T47D (cell line): ENCODE measurements at places on chromosomes 7 and 10.

DNA sequence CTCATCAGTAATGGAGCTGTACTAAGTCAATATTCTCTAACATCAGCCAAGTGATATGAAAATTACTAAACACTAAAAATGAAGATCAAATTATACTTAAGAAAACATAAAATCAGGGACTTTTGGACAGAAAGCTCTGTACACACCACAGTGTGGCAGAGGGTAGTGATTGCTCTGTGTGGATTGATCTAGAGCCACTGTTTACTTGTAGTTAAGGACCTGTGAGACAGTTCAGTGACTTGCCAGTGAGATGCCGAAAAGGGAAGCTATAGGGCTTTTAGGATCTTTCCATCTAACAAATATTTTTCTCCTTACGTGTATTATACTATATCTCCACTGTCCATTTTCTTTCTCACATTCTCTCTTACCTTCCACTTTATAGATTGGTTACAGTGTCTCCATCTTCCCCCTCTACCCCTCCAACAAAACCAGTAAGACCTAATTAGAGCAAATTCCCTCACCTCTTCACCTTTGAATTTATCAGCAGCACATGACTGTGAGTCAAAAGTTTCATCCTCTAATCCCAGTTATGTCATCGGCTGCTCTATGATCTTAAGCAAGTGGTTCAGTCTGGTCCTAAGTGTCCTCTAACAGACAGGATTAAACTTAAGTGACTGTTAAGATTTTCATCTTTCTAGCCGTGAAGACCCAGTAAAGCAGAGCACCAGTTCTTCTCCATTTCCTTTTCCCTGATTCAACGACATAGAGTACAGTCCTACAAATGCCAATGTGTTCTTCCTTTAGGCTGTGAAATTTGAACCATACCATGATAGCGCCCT lies 6.9 kb downstream of the PIK3CG start:
- DNase-seq = no peak

- no peak for DNase-seq
Observed at GRCh38 chr10:79136236-79137005, 67.7 kb downstream of the ZMIZ1 start.

DNA sequence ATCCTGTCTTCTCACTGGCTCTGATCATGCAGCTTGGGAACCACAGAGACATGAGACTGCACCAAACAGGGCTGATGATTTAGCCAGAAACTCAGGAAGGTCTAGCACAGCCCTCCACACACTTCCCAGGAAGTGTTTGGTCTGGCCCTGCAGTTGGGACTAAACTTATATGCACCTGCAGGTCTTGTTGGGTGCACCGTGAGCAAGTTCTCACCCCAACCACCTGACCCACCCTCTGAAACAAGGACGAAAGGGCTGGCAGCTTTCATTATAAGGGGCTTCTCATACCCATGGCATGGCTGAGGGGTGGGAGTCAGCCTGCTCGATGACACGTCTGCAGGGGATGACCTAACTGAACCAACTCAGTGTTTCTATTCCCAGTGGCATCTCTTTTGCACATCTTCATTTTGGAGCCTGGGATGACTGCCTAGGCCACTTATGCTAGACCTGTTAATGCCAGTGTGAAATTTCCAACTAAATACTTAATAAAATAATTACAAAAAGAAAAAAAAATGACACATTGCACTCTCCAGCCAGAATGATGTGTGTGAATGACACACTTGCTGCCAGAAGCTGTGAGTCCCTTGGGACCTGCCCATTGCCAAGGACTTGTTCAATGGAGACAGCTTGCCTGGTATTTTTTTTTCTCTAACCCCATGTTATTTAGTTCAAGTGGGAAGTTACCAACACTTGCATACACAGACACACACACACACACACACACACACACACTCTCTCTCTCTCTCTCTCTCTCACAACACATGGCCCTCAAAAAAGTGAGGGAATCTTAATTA lies 102.6 kb downstream of the NEURL1 start:
- DNase-seq = no peak

DNA sequence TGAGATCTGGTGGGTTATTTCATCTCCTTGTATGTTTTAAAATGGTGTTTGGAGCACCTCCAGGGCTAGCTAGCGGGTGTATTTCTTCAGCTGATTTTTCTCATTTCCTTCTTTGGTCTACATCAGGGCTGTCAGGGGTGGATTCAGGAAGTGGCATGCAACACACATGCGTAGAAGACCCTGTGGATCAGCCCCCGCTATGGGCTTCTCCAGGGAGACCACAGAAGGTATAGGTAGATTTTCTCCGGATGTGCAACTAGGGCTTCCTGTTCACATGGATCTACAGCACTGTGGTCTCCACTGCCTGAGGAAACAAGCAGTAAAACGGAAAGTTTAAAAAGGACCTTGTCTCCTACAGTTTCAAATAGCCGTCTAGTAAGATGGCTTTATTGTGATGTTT lies 10.4 kb downstream of the NUB1 start:
- DNase-seq = no peak

- no peak for DNase-seq
Observed at GRCh38 chr10:50280049-50280841, 28.9 kb upstream of the ASAH2 start.

GRCh38 chr7:19957664-19958063 lies 184.2 kb upstream of the TMEM196 start:
- no peak for DNase-seq

GRCh38 chr10:133565441-133566294 lies at the start of gene SYCE1:
TSS of gene SYCE1 (minus strand) at chr10:133565583. CDS start at chr10:133565529, 54 bp downstream.
- no peak for DNase-seq

DNA sequence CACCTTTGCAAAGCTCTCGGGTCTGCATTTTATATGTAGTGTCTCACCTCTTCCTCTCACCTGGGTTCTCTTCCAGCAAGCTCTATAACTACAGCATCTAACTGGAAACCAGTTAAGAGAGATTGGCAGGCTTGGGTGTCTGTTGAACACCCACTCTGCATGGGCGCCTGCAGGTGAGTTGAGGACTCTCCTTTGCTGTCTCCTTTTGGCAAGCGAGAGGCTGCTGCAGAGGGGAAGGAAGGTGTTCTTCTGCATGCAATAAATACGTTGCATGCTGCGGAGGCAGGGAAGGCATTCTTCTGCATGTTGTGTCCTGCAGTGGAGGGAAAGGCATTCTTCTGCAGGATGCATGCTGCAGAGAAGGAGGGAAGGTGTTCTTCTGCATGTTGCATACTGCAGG lies 81.4 kb upstream of the ADAM12 start:
- no peak for DNase-seq

DNA sequence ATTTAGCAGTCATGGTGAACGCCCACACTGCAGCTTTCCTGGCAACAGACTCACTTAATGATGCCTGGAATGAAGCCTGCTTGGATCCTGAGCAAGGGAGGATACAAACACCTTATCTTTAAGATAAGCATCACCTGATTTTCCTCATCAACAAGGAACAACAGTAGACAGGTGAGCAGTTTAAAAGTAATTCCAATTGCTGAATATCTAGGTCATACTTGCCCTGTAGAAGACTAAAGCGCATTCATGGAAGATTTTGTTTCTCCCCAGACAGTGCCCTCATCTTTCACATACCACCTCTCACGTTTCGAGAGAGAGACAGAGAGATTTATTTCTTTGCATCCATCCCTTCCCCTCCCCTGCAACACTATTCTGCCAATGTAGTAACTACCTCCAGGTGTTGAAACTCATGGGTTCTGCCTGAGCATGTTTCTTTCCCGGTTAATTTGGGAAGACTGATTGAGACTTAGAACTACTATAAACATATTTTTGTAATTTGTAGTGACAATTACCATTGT lies 660.7 kb downstream of the PARD3 start:
- no peak for DNase-seq

- no peak for DNase-seq
Observed at GRCh38 chr10:12780634-12781601, 220.6 kb downstream of the CCDC3 start.

- DNase-seq = no peak
Observed at GRCh38 chr7:133703547-133703946, 423.6 kb upstream of the LRGUK start.

- no peak for DNase-seq
Observed at GRCh38 chr10:93413252-93413689, 68.9 kb downstream of the MYOF start.

DNA sequence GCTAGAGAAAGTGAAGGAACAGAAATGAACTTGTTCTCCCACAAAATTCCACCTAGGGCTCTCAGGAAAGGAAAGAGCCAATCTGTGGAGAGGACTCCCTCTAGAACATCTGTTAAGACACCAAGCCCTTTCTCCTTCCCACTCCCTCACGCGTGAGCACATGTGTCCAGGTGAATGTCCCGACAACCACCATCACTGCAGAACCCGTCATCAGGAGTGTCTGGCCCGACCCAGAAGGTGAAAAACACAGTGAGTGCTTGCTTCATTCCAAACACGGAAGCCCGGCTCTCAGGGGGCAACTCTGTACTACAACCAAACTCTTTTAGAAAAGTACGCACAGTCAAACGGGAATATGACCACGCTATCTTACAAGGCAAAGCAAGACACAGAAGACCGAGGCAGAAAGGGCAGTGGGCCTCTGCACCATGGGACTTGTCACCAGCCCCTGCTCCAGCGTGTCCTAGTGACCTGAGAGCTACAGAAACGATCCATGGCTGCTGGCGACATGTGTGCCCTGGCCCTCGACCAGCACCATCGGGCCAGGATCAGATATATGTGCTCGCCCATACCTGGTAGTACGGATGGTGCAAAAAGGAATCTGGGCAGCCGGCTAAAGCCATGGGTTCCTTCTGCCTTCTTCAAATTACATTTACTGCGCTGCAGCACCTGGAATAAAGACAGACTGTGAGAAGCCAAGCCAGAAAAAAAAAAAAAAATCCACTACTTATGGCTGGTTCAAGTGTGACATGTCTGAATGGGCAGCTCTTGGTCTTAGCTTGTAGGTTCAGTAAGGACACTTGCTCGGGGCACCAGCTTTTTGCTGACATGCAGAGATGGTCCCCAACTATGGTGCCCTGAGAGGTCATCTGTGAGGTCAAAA lies 50.8 kb downstream of the GRB10 start:
- no peak for DNase-seq

DNA sequence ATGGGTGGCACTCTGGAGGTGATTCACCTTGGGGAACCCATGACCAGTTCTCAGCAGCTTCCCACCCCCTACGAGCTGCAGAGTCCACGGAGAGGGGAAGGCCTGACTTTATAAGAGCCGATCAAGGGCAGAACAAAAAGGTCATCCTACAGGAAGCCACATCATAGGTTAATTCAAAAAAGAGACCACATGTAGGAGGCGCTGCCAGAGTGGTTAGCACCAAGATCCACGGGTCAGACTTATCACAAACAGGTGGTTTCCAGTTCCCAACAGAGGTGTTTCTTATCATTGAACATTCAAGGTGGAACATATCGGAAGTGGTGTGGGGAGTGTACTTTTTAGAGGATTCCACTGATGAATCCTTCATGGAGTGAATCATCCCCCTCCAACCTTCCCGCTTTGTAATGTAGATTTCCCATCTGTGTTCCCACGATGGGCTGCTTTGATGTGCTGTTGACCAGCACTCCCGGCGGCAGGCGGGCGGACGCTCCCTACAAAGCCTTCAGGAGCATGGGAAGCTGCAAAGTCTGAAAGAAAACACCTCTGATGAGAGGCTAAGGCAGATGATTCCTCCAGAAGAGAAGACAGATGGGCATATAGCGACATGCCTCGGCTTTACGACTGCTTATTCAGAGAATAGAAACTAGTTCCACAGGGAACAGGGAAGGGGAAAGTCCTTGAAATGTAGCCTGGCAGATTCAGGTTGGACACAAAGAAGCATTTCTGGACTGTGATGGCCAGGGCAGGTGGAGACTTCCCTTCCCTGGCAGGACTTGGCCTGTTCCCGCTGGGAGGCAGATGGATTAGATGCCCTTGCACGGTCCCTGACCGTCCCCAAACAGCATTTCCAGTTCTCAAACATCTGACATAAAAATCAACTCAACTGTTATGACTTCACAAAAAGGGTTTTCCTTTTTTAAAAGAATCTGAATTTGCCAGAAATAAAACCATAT lies 66.5 kb downstream of the AFAP1L2 start:
- no peak for DNase-seq

GRCh38 chr10:11255796-11256444 lies 238.2 kb downstream of the CELF2 start:
- DNase-seq = no peak

DNA sequence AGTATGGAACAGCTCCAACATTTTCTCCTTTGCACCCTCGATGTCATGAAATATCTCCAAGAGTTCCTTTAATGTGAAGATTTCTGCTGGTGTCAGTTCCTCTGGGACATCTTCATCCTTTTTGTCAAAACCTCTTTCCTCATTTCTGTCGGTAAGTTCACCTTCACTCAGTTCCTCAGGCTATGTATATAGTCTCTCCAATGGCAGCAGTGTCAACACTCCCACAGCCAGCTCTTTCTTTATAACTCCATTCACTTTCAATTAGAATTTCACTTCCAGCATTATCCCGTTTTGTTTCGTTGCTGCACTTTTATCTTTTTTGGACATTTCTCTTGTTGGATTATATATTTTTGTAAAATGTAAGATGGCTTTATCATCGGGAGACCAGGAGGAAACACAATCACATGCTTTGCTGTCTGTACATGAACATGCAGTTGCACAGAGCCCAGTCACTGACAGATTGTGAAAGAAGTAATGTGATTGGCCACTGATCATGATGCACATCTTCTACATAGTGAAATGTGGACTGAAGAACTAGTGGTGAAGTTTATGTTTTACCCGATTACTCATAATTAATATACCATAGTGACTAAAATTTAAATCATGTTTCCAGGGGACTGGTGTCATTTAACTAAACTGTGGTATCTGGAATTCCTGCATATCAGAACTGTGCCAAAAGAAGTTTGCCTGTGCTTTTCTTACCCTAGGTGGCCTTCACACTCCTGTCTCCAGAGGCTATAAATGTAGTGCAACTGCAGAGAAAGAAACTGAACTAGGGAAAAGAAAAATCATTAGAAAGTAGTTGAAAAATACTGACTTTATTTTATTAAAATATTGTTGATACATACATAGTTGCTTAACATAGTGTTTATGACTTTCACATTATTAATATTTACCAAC lies 289.6 kb downstream of the PPP1R3A start:
- peak; percentile 26 for DNase-seq

DNA sequence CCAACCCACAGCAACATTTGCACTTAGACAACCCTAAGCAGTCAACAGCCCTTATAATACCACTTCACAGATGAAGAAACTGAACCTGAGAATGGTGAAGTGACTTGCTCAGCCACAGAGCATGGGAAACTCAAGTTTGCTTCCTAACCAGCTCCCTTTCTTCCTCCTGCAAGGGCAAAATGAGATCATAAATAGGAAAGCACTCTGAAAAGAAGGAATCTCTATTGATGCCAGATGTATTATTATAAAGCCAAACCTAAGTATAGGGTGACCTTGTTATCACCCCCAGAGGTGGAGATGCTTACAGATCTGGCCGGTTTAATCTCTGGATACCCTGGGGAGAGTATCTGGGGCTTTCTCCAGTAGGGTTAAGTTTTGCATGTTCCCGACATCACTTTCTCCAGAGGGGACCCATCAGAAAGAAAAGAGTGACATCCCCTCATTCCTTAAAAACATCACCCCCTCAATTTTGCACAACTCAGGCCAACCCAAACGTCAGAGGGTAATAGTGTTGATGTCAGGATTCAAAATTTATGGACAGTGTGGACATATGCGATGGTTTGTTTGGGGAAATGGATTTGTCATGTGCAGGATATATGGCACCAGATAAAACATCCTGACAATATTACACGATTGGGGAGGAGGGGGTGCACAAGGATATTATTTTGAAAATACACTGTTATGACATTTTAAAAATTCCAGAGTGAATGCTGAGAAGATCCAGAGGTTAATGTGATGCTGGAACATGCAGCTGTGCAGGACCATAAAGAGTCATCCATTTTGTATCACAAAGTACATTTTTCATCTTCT lies 24.0 kb upstream of the XPNPEP1 start:
- no peak for DNase-seq

GRCh38 chr10:123154711-123155505 lies 706 bp downstream of the BUB3 start:
- peak; percentile 42 for DNase-seq

- no peak for DNase-seq
Observed at GRCh38 chr7:36244429-36244828, 91.4 kb downstream of the EEPD1 start.
